Effector CD4-positive, alpha-beta T cell (primary cell): ENCODE measurements at places on chromosomes 3 and 15.

DNA sequence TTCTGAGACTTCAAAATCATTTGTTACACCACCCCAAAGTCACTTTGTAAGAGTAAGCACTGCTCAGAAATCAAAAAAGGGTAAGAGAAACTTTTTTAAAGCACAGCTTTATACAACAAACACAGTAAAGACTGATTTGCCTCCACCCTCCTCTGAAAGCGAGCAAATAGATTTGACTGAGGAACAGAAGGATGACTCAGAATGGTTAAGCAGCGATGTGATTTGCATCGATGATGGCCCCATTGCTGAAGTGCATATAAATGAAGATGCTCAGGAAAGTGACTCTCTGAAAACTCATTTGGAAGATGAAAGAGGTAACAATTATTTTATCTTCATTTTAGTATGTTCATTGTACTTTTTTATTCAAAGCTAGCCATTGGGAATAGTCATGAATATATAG is 32.6 kb downstream of the BLM start:
- no peak for DNase-seq

DNA sequence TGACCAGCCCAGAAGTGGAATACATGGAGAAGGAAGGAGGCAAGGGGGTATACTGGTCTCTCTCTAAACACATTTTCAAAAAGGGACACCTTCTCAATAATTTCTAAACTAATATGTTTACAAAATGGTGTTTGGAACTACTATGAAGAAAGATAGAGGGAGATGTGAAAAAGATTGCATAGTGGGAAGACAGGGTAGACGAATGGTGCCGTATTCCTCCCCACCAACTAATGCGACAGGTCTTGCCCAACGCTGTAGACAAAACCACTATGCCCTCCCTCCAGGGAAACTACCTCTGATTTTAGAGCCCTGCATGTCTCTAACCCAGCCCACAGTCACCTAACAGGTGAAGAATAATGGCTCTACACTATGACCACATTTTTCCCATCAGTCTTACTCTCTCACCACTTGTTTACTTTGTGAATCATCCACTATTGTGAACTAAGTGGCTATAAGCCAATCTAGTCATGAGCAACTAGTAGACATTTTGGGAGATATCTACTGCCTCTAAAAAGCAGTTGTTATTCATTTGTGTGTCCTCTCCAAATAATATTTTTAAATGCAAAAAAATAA is 108.2 kb upstream of the UBE2E2 start:
- no peak for DNase-seq

DNA sequence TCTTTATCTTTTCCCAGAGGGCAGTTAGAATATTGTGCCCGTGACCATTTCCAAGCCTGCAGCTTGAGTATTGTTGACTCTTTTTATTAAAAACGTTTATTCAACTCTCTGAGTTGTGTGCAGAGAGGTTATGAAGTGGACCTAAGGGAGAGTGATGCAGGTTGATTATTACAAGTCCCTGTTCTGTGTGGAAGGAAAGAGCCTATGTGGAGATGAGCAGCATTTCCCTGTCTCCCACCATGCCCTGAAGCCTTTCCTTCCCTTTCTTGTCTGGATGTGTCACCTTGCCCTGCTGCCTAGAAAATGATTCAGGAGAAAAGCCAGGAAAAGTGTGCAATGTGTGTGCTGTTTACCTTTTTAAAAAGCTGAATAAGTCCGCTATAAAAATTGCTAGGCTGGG is 19.4 kb downstream of the ZPLD1 start:
- no peak for DNase-seq

DNA sequence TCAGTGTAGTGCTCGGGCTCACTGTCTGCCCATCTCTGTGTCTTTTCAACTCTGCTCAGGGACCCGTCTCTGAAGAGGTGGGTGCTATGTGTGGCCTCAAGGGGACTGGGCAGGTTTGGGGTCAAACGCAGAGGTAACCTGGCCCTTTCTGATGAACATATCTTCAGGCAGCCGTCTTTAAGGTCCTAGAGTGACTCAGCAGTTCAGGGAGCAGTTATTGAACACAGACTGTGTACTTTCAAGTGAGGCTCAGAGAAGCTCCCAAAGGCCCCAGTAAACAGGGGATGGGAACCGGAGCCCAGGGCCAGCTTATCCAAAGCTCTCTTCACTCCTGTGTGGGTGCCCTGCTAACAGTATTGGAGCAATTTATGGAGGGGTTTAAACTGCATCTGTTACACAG is 73.1 kb downstream of the WDR76 start:
- no peak for DNase-seq

DNA sequence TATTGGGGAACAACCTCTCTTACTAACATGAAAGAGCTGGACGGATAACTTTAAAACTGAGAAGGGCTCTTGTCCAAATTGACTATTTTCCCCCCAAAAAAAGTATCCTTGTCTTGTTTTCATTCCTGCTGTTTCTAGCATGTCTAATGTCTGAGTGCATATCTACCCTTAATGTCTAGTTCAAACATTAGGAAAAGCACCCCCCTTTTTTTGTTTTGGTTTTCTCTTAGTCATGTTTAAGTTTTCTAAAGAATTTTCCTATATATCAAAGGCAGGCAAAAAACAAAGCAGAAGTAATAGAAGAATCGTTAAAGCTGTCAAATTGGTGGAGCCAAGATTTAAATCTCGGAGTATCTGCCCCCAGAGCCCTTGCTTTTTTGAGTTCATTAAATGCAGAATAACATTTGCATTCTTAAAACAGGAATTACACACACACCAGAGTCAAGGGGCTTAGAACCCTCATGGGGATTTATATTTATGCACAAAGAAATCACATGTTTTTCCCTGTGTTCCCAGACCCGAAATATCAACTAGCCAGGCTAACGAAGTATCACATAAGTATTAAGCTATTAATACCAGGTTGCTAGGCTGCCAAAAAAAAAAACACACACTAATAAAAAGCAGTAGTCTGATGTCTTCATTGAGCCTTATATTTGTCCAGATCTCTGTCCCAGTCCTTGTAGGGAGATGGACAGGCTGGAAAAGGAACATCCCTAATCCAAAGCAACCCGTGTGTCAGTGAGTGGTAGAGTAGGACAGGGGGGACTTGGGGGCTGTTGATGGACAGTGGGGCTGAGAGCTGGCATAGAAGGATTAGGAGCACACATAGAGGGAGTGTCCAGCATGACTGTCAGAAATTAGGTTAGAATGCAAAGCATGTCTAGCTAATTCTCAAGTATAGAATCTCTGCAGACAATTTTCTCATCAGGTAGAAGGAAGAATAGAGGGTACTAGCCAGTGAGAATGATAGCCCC is 103.6 kb upstream of the BFSP2 start:
- DNase-seq, result no peak

GRCh38 chr3:19891740-19892139 is 42.3 kb downstream of the EFHB start:
- DNase-seq, result no peak

DNA sequence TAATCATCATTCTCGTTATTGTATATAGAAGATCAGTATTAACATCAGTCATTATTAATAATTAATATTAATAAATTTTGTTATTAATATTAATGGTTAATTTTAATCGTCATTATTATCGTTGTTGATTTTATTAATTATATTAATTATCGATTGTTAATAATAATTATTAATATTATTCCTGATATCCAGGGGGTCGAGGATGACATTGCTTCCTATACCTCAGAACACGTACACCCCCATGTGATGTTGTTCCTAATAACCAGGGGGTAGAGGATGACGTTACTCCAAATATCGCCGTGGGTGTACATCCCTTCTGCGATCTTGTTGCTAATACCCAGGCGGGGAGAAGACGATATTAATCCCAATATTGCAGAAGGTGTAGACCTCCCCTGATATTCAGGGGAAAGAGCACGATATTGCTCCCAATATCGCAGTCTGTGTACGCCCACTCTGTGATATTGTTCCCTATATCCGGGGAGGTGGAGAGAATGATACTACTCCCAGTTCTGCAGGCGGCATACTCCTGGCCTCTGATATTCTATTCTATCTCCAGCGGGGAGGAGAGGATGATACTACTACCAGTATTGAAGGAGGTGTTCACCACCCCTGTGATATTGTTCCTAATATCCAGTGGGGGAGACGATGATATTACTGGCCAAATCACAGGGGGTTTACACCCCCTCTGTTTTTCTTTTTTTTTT is 22.3 kb upstream of the BMF start:
- no peak for DNase-seq

DNA sequence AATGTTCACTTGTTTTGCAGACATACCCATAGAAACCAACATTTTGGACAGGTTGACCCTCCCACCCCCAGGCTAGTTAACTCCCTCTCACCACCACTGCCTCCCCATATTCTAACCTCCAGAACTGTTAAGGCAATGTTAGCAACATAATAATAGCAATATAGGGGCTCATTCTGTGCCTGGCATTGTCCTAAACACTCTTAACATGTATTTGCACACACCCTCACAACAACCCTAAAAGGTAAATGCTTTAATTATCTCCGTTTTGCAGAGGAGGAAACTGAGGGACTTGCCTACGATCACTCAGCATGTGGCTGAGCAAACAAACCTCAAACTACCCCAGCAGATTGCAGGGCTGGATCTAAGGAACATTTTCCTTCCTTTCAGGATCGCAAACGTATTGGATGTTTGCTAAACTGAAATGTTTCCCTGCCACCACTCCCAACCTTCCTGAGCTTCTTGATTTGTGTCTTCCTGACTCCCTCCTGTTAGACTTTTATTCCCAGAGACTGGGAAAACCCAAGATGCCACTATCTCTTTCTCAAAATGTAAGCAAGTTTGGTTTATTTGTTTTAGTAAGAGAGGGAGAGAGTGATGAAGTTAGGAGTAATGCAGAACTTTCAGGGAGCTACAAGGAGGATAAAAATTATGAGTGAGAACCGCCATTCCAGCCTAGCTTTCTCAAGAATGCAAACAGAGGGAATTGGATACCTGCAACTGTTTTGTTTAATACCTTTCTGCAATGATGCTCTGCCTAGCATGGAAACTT is 1.3 kb downstream of the SCG5 start:
- DNase-seq, result no peak
